ENCODE measurements at places on chromosomes 7 and 10.
A peak's percentile ranks its signal among the peaks of the same experiment; 100 is the strongest.

DNA sequence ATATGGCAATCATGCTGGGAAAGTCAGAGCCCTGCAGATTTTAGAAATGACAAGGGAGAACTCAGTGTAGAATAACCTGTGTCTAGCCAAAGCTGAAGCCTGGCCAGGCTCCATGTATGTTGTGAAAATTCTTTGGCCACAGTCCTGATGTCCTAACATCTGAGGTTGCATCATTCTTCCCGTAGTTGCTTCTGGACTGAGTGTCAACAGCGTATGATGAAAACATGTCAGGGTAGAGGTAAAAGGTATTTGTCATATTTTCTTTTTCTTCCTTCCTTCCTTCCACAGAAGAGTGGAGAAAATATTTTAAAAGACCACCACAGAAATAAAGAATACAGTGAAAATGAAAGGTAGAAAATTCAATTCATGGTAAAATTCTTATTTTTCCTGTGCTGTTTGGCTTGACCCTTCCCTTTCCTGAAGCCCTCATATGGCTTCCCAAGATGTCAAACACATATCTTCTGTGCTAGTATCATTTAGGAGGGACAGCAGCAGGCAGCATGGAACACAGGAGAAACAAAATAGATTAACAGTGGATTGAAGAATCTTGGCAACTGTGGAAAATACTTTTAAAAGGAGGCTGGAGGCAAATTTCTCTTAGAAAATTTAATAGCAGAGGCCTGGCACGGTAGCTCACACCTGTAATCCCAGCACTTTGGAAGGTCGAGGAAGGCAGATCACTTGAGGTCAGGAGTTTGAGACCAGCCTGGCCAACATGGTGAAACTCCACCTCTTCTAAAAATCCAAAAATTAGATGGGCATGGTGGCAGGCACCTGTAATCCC, 18.9 kb upstream of the NRBF2 start:
- DNase-seq = no peak

DNA sequence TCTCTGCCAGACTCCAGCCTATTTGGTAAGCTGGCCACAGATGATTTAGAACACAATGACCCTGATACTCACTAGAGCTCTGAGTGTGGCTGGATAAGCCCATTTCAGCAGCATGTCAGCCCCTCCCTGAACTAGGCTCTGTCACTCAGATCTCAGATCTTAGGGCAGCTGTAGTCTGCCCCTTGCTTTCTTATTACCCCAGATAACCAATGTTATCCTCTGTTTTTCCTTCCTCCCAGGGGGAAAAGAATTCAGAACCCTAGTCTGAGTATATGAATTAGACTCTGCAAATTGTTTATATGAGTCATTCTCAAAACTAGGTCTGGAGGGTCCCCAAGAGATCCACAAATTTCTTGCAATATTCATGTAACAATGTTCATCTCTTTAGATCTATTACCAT, 286.2 kb downstream of the KCNMA1 start:
- DNase-seq = peak; percentile 20

GRCh38 chr7:139095194-139095659, 14.3 kb downstream of the ZC3HAV1 start:
- no peak for DNase-seq

- no peak for DNase-seq
Measured at GRCh38 chr7:113013761-113014449, 72.7 kb downstream of the GPR85 start.

DNA sequence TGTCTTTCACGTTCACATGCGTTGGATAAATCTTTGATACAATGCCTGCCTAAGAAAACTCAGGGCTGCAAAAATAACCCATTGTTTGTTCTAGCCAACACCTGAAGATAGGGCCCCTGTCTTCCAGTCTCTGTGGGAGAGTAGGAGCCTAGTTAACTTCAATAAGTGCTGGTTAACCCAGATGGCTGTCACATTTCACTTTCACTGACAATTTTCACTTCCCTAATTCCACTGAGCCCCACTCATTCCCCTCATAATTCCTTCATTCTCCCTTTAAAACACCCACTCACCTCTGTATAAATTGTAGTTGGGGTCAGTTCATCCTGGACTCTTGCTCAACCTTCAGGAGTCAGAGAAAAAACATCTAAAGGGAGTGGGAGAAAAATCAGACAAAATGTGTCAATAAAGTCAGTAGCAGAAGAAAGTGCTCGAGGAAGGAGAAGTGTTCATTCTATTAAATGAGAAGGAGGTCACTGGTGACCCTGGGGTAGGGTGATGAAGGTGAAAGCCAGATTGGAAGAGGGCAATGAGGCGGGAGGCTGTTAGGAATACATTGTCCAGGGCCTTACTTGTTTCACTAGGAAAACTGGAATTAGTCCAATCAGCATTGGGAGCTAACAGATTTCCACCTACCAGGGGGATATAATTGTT, 51.2 kb upstream of the ABI1 start:
- DNase-seq = no peak

- no peak for DNase-seq
Measured at GRCh38 chr7:13910805-13911551, 78.5 kb downstream of the ETV1 start.

Data from BE2C (cell line).